MCF 10A (cell line): ENCODE measurements at places on chromosomes 13 and 19. TPM values are rescaled to one million over a fixed set of nuclear protein-coding genes. Genes with fewer than 3 reads are reported as not detected.

The ADAMTS10 gene
- not detected in 2 replicates for total RNA-seq

The ZNF681 gene
- total RNA-seq: not detected in 2 replicates

The FFAR3 gene
- not detected in 2 replicates for total RNA-seq

The ZNF433 gene
- total RNA-seq: 1.3 and 1.6 TPM in 2 replicates

The AXL gene
- 136 and 165 TPM in 2 replicates for total RNA-seq

The OR7C1 gene
- not detected in 2 replicates for total RNA-seq

The CD33 gene
- total RNA-seq: 0.33 TPM in 1 of 2 replicates, not detected in the other

The KCTD15 gene
- total RNA-seq: 53.7 and 56.5 TPM in 2 replicates

GRCh38 chr13:104975272-104975671 lies 1560.2 kb downstream of the EFNB2 start:
- H3K27me3 ChIP-seq: no peaks in the 10 kb centered on the region
- no peak overlapping the region for H3K27ac ChIP-seq
- no peaks in the 10 kb centered on the region for H3K36me3 ChIP-seq
- no peak overlapping the region for H3K4me3 ChIP-seq

GRCh38 chr19:37778613-37779126 lies 716 bp downstream of the ZNF573 start:
- peak; percentile 36 for DNase-seq
- H3K27me3 ChIP-seq: no peaks in the 10 kb centered on the region
- H3K4me3 ChIP-seq: peak overlapping the region; percentile 88
- peak overlapping the region; percentile 95 for H3K27ac ChIP-seq
- peaks cover 5% of the 10 kb centered on the region for H3K36me3 ChIP-seq

DNA sequence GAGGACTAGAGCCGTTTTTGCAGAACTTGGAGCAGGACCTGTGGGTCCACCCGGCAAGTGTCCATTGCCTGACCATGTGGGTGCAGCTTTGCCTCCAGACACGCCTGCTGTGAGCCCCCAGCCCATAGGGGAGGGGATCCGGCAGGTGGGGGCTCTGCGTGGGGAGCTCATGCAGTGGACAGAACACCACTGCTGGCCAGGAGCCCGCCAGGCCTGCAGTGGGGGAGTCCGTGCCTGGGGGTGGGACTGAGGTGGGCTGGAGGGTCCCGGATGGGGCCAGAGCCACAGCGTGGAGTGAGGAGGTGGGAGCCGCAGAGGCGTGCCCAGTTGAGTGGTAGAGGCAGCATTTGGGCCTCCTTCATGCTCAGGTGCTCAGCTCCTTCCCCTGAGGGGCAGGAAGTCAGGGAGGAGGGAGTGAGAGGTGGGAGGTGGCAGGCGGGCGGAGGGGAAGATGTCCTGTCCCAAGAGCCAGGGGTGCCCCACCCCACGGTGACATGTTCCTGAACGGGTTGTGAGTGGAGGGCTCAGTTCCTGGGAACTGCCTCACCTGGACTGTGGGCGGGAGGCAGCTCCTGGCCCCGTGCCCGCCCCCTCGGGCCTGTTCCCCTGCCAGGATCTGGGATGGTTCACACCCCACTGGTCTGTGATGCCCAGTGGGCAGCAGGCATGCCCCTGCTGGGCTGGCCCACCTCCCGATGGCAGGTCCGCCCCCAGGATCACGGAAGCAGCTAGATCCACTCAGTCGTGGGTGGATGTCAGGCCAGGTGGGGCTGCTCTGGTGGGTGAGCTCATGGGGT lies 8.8 kb downstream of the ADAT3 start:
- H3K27ac ChIP-seq: no peak overlapping the region
- peaks cover 6% of the 10 kb centered on the region for H3K4me1 ChIP-seq
- H3K27me3 ChIP-seq: no peaks in the 10 kb centered on the region
- H3K4me3 ChIP-seq: no peak overlapping the region
- H3K36me3 ChIP-seq: peaks cover 17% of the 10 kb centered on the region

GRCh38 chr13:98060282-98060681 lies 82.6 kb upstream of the FARP1 start:
- no peaks in the 10 kb centered on the region for H3K36me3 ChIP-seq
- H3K27me3 ChIP-seq: peaks cover 5% of the 10 kb centered on the region
- H3K27ac ChIP-seq: no peak overlapping the region
- H3K4me3 ChIP-seq: no peak overlapping the region

DNA sequence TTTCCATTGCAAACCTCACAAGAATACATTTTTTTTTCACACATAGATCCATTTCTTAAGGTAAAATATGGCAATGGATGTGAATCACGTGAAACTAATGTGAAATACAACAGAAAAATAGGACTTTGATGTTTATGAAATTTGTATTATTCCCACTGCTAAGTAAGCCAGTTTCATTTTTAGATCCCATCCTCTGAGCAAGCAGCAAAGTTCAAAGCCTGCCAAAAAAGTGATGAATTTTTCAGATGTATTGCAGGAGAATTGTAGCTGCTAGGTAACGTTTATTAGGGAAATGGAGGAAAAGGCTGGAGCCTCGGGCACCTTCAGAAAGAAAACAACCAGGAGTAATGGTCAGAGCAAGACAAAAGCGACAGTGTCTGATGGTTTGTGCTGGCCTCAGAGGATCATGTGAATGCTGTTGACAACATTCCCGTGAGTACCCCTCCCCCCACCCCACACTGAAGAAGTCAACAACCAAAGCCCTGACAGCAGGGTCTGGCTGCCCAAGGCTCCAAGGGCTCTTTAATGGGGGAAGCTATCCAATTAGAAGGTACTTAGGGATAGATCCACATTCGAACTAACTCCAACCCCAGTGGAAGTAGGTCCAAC lies 95.5 kb downstream of the OXGR1 start:
- H3K4me1 ChIP-seq: no peaks in the 10 kb centered on the region
- H3K27me3 ChIP-seq: no peaks in the 10 kb centered on the region
- no peak overlapping the region for H3K4me3 ChIP-seq
- no peak for DNase-seq
- no peaks in the 10 kb centered on the region for H3K36me3 ChIP-seq

DNA sequence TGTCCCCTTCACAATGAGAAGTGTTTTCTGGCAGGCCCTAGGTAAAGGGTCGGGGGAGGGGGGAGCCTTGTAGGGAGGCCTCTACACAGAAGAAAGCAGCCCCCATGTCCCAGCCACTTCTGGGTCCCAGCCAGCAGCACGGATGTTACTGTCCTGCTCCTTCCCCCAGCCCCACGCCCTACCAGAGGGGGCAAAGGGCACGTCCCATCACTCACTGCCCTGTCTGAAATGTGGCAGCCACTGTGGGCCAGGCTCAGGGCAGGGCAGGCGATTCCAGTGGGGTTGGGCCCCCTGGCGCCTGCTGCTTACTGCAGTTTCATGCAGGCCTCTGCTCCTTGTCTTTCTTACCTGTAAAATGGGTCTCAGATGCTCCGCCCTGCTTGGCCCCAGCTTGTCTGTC lies 6.1 kb upstream of the SLC25A42 start:
- no peaks in the 10 kb centered on the region for H3K27me3 ChIP-seq
- no peak overlapping the region for H3K4me3 ChIP-seq
- no peak for DNase-seq
- H3K4me1 ChIP-seq: peaks cover 5% of the 10 kb centered on the region
- no peak overlapping the region for H3K27ac ChIP-seq

DNA sequence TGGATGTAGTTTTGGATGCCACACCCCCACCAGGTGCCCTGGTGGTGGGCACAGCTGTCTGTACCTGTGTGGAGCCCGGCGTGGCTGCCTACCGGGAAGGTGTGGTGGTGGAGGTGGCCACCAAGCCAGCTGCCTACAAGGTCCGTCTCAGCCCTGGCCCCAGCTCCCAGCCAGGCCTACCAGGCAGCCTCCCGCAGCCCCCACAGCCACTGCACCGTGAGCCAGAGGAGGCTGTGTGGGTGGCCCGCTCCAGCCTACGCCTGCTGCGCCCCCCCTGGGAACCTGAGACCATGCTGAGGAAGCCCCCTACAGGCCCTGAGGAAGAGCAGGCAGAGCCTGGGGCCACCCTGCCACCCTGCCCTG lies 3.5 kb downstream of the CIC start:
- H3K36me3 ChIP-seq: peaks cover 44% of the 10 kb centered on the region
- H3K4me3 ChIP-seq: no peak overlapping the region
- no peaks in the 10 kb centered on the region for H3K27me3 ChIP-seq

GRCh38 chr19:55686311-55687050 lies 11.5 kb downstream of the EPN1 start:
- no peak overlapping the region for H3K4me3 ChIP-seq
- no peak overlapping the region for H3K27ac ChIP-seq
- DNase-seq: no peak
- no peaks in the 10 kb centered on the region for H3K27me3 ChIP-seq
- peaks cover 50% of the 10 kb centered on the region for H3K36me3 ChIP-seq
